ENCODE measurements at places on chromosomes 2 and 18.

- DNase-seq: no peak
These were observed 237.0 kb upstream of the FOSL2 start for GRCh38 chr2:28155627-28156026.

DNA sequence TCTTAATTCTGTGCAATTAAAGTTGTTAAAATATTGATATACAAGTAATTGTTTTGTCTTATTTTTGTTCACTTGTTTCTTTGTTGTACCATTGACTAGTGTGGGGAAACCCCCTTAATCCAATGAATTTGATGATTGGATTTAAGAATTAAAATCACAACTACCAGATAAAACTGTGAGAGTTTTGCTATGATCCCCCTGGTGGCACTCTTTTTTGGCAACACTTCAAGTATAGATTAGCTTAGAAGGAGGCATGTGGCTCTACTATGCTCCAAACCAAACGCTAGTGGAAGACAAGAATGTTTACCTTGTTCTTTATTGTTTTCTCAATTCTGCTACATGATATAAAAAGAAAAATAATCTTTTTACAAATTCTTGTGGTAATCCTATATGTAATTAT, 477.8 kb upstream of the ETAA1 start:
- DNase-seq: no peak

GRCh38 chr2:130307850-130308249, 34.8 kb upstream of the IMP4 start:
- DNase-seq: no peak

- no peak for DNase-seq
These were observed 25.7 kb downstream of the ABCG5 start for GRCh38 chr2:43812947-43813346.

DNA sequence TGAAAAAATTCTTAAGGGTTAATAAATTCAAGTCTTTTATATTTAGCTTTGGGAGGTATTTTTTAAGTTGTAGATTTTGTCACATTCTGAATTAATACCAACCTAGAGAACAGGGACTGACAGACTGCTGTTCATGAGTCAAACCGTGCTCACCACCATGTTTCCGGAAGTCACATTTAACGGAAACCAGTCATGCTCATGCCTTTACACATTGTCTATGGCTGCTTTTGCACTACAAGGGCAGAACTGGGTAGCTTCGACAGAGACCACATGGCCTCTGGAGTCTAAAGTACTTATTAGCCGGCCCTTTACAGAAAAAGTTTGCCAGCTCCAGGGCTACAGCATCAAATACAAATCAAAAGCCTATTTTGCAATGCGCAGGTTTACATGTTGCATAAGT, 33.3 kb downstream of the LONRF2 start:
- no peak for DNase-seq

GRCh38 chr2:98822301-98823164, 91.6 kb upstream of the MGAT4A start:
- no peak for DNase-seq

DNA sequence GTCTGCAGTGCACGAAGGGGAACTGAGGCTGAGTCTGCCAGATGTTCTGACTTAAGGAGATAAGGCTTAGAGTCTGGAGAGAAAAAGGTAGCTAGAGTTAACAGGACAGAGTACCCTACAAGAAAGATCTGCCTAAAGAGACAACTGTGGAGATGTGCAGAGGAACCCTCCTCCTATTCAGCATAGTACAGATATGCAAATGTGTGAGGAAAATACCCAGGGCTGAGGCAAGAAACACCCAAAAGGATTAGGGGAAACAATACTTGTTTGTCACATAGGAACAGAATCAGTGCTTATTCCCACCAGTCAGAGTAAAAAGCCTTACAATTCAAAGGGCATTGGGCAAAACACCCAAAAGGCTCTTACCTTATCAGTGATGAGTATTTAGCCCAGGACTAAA, 67.8 kb downstream of the SS18 start:
- DNase-seq: no peak

GRCh38 chr2:189300916-189301315, 121.4 kb upstream of the COL5A2 start:
- DNase-seq: no peak

- no peak for DNase-seq
These were observed 28.9 kb downstream of the TOGARAM2 start for GRCh38 chr2:29009711-29010677.

DNA sequence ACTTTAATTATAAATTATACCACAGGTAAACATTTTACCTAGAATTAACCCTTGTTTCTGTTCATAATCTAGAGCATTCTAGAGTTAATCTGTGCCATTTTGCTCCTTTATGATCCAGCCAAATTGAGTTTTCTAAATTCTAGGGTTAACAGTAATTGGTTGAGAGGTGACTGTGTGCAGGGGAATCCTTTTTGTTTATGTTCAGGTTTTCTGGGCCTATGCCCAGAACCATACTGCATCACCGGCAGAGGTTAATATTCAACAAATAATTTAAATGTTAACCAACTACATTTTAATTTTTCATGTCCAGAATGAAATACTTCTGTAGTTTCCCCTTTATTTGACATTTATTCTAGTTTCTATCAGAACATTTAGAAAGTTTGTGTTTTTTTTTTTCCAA, 32.3 kb downstream of the CARF start:
- no peak for DNase-seq

GRCh38 chr2:188404341-188405004, 112.8 kb downstream of the GULP1 start:
- DNase-seq: no peak

- DNase-seq: no peak
These were observed 20.1 kb upstream of the COL6A3 start for GRCh38 chr2:237433920-237434676.

GRCh38 chr2:118148133-118148532, 59.9 kb downstream of the INSIG2 start:
- DNase-seq: no peak

GRCh38 chr2:99389371-99389770, 52.2 kb downstream of the EIF5B start:
- DNase-seq: no peak

- no peak for DNase-seq
These were observed 496 bp downstream of the SUCLG1 start for GRCh38 chr2:84458551-84459017.

- DNase-seq: no peak
These were observed 205.0 kb upstream of the SMAD2 start for GRCh38 chr18:48135436-48135966.

GRCh38 chr2:3125001-3125760, 252.4 kb downstream of the EIPR1 start:
- DNase-seq: no peak

- DNase-seq: no peak
These were observed 148.6 kb upstream of the FIGN start for GRCh38 chr2:163884416-163884815.

- no peak for DNase-seq
These were observed 115.3 kb downstream of the BCL2L11 start for GRCh38 chr2:111236025-111236424.

All from stimulated activated CD8-positive, alpha-beta memory T cell treated with anti-CD3 and anti-CD28 coated beads, Interleukin-4, amount 100 ng/mL, for 1 hour (primary cell).